ENCODE measurements at places on chromosomes 3 and 15. TPM values are rescaled to one million over a fixed set of nuclear protein-coding genes. Genes with fewer than 3 reads are reported as not detected.

DNA sequence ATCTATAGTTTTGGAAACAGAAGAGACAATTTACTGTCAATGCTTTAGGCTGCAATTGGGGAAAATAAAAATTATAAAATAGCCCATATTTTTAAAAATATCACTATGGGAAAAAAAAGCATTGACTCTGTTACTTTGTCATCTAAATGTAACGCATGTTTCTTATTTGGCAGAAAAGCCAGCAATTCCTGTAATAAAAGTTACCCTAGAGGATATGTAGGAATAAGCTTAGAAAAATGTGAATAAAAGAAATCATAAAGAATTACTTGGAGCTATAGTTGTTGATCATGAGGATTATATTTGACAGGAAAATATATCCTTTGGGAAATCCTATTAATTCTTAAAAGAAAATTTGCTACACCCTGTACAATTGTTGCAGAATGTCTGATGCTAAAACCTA, 515.4 kb upstream of the IL12A start:
- no peak for DNase-seq

- DNase-seq = no peak
Measured at GRCh38 chr3:194274424-194275085, 76.6 kb downstream of the CPN2 start.

GABRG3 gene
- total RNA-seq = 0.50 TPM

UROC1 gene
- not detected for total RNA-seq

- DNase-seq = no peak
Measured at GRCh38 chr15:27082526-27082925, 111.5 kb downstream of the GABRG3 start.

DNA sequence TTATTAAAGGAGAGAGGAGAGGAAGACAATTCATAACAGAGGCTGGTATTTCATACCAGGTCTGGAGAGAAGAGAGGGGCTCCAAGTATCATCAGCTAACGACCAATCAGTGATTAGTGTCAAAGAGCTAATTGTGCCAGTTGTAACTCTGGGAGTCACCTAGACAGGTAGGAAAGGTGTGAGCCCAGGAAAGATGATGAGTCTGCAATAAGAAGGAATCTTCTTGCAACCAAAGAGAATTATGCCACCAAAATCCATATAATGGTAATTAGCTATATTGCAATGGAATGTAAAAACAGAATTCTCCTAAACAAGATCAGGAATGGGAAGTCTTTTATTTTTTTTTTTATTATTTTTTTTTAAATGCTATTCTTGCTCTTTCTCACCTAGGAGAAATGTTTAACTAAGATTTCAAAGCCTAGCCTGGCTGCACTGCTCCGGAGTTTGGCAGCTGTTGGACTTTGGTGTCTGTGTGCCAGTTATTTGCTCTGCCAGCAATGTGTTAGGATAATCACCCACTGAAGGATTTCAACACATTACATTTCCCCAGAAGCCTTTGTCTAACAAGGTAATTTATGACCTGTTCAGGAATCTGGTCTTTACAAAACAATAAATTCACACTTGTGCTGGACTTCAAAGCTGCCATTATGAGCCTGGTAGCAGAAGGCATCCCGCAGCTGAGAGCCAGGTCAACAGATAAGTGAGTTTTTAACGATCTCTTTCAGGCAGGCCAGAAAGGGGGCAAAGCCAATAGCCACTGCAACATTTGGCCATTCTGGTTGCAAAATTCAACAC, 89.4 kb downstream of the FOXB1 start:
- DNase-seq = no peak

DNA sequence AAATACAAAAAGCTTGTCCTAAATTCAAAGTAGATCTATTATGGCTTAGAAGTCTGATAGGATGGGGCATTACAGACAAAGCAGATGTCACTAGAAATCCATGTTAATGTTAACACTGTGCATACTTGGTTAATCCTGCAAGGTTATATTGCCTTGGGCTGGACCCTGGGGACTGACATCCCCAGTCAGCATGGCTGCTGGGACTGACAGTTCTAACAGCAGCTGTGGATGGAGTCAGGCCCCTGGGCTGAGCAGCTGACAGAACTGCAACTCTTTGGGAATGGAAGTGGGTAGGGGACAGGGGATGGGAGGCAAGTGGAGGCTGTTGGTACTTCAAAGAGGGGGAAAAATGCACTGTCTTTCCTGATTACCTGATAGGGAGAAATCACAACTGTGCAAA, 7.5 kb downstream of the P2RY1 start:
- DNase-seq = no peak

DNA sequence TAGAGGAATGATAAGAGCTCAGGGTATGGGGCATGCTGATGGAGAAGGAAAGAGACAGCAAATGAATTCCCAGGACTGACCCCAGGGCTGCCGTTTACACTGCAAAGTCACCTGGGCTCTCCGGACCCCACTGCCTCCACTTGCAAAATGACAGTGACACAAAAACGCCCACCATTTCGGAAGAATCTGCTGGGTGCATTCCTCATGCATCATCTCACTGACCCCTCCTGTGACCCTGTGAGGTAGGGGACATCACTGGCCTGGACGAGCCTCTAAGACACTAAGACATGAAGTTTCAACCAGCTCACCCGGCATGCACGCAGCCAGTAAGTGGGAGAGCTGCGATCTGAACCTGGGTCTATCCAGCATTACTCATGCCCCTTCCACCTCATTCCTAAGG, 60.3 kb downstream of the PCSK6 start:
- DNase-seq = no peak

Measured in GM23338 (cell line).